ENCODE measurements at places on chromosomes 1 and 21. TPM values are rescaled to one million over a fixed set of nuclear protein-coding genes. Genes with fewer than 3 reads are reported as not detected.

DNA sequence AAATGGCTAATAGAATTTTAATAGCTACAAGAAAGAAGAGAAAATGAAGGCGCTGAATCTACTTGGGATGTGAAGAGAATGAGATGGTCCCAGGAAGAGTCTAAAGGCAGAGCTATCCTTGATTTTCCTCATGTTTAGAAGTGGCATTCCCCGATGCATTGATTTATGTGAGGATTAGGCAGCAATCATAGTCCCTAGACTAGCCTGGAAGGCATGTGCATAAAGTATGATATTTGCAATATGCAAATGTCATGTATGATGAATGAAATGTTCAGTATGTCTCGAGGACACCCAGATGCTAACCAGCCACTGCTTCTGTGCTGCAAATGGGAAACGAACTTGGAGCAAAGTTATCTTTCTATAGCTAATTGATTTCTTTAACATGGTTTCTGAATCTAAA is 641.5 kb upstream of the PLXNA2 start:
- H3K27me3 ChIP-seq: peaks cover 1% of the 10 kb centered on the region
- H3K4me3 ChIP-seq: no peak overlapping the region
- no peaks in the 10 kb centered on the region for H3K4me1 ChIP-seq
- no peak overlapping the region for H3K27ac ChIP-seq
- H3K36me3 ChIP-seq: no peaks in the 10 kb centered on the region

DNA sequence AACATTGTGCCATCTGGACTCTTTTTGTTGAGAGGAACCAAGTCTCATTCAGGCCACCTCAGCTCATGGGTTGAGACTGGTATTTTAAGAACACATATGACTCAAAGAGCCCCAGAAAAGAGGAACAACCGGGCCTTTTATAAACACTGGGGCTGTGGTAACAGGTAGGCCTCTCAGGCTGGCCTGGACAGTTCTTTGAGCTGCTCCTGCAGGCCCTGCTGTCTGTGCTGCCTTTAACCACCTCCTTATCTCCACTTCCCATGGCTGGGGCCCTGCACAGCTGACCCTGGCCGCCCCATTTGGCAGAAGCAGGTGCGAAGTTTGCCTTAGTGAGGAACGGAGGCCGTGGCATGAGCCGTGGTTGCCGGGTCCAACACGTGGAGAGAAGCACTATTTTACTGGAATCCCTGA is 163.3 kb downstream of the RHOU start:
- no peak overlapping the region for H3K4me3 ChIP-seq
- no peaks in the 10 kb centered on the region for H3K4me1 ChIP-seq

DNA sequence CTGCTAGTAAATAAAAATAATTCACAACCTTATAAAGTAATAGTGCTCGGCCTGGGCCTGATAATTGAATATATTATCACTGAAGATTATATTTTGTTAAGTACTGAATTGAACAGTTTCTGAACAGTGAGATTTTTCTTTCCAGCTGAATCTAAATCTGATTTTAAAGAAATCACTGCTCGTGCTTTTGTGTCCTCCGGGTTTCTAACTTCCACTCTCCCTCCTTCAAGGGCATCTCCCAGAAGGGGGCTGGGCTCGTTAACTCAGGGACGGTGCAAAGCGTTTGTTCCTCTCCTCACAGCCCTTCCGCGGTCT is 823 bp upstream of the KIF1B start:
- H3K36me3 ChIP-seq: no peaks in the 10 kb centered on the region
- H3K27ac ChIP-seq: peak overlapping the region; percentile 44
- peak overlapping the region; percentile 88 for H3K4me3 ChIP-seq
- no peaks in the 10 kb centered on the region for H3K27me3 ChIP-seq

DNA sequence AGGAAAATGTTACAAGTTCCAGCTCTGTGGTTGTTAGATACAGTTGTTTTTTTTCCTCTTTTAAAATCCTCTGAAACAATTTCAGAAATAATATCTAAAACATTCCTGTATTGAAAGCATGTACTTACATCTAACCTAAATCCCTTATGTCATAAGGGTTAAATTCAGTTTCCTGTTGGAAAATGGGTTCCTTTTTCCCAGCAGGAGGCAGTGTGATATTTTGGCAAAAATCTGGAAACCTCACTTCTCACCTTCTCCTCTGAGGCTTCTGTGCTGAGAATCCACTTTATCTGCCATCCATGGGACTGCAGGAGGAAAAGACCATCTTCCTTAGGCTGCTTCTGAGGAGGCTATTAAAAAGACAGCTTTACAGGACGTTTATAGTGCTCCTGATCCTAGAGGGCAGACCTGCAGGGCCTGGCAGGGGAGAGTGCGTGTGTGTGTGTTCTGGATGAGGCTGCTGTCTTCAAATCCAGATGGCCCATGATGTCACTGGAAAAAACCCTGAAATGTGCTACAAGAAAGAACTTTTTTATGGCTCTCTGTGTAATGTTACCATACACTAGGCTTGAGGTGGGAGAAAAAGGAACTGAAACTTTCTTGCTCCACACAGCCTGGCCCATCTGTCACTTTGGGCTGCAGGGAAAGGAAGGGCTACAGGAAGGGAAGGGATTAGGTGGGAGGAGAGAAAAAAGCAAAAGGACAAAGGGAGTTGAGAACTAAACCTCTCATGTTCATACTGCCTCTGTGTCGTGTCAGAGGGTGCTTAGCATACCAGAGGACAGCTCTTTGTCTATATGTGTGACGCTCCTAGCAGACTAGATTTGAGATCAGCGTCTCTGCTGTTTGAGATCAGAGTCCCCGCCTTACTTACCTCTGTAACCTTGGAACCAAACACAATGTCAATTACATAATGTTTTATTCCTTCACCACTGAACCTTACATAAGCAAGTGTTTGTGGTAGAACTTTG is 379.2 kb upstream of the SPAG17 start:
- H3K36me3 ChIP-seq: no peaks in the 10 kb centered on the region
- H3K27ac ChIP-seq: no peak overlapping the region
- no peaks in the 10 kb centered on the region for H3K27me3 ChIP-seq

DNA sequence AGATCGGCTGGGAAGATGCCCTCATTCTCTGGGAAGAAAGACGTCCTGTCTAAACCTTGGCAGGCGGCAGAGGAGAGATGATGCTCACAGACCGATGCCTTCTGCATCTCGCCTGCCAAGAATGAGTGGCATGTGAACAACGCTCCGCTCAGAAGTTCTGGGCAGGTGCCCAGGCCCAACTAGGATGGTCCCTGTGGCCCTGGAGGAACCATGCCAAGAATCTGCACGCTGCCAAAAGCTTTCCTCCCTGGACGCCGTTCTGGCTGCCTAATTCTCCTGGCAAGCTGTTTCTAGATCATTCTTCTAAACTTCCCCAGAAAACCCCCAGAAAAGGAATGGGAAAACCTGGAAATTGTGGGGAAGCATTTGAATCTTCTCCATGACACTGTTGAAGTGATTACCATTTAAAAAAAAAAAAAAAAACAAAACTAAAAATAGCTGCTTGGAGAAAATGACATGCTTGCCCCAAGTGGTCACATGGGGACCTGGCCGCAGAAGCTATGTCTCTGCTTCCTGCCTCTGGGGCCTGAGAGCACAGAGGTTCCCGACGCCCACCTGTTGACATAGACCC is 440.9 kb downstream of the PRDM2 start:
- H3K4me3 ChIP-seq: no peak overlapping the region
- H3K27me3 ChIP-seq: no peaks in the 10 kb centered on the region
- H3K36me3 ChIP-seq: no peaks in the 10 kb centered on the region
- H3K4me1 ChIP-seq: no peaks in the 10 kb centered on the region
- no peak overlapping the region for H3K27ac ChIP-seq
- no peak for DNase-seq

DNA sequence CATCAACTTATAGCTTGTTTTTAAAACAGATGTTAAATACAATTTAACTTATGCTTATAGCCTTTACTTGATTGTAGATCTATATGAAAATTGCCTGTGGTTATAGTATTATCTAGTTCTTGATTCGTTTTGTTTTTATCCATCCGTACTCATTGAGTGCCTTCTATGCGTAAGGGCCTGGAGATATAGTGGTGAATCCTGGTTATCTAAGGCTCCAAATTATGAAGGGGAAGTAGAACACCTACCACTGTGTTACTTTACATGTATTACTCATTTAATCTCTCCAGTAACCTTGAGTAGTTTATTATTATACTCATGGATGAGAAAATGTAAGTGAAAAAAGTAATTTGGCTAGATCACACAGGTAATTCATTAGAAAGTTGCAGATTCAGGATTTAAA is 121.8 kb downstream of the OSBPL9 start:
- no peak overlapping the region for H3K27ac ChIP-seq
- no peaks in the 10 kb centered on the region for H3K27me3 ChIP-seq
- H3K36me3 ChIP-seq: peaks cover 9% of the 10 kb centered on the region
- H3K4me3 ChIP-seq: no peak overlapping the region

DNA sequence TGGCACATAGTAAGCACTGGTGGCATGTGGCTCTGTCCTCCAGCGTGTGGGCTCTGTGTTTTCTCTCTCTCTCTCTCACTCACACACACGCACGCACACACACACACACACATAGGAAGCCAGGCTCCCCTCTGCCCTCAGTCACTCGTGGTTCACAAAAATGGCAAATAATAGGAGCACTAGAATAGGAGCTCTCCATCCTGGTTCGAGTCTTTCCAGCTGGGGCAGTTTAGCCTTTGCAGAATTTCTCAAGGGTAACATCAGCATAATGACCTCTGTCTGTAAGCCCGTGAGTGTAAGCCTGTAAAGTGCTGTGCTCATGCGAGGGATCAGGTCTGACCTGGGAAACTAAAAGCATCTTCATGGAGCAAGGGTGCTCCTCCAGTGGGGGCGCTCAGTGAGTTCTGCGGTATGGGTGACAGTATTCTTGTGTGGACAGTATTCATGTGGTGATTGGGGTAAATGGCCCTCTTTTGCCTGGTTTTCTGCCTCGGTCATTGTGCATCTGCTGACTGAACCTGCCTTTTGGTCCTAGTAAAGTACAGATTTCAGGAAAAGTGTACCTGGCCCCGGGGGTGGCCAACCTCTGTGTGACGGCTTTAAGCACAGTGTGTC is 842 bp upstream of the ZC3H12A start:
- H3K27ac ChIP-seq: peak overlapping the region; percentile 69
- peaks cover 36% of the 10 kb centered on the region for H3K36me3 ChIP-seq
- peaks cover 50% of the 10 kb centered on the region for H3K4me1 ChIP-seq

DNA sequence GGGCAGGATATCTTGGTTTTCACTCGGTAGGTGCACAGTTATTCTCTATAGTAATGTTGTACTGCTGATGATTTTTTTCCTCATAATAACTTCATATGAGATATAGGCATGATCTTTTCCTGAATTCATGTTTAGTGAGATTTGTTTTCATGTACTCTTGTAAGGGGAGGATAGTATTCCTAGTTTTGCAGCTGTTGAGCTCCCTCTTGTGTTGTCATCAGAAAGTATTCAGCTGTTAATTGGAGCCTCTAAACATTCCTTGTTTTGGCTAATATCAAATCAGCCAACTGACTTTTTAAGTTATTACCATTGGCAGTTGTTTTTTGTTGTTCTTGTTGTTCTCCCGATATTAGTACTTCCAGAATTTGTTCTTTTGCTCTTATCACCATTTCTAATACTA is 24.4 kb downstream of the OR10R2 start:
- no peak overlapping the region for H3K27ac ChIP-seq
- H3K4me3 ChIP-seq: no peak overlapping the region
- no peak for DNase-seq
- no peaks in the 10 kb centered on the region for H3K36me3 ChIP-seq

Gene CELF3
- not detected for total RNA-seq

DNA sequence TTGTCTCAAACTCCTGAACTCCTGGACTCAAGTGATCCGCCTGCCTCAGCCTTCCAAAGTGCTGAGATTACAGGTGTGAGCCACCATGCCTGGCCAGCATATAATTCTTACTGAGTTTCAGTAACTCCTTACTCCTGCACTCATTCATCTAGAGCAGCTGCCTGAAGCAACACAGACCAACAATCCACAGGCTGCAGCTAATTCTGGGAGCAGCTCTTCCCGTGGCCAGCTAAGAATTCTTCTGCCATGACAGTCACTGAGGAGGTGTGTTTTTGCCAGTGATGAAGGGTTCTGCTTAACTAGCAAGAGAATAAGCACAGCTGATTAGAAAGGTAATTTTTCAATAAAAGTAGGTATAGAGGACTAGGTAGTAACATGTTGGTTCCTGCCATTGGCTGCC is 5.4 kb downstream of the VTCN1 start:
- no peaks in the 10 kb centered on the region for H3K36me3 ChIP-seq
- H3K27ac ChIP-seq: no peak overlapping the region
- H3K4me1 ChIP-seq: no peaks in the 10 kb centered on the region
- peaks cover 19% of the 10 kb centered on the region for H3K27me3 ChIP-seq
- H3K4me3 ChIP-seq: no peak overlapping the region

DNA sequence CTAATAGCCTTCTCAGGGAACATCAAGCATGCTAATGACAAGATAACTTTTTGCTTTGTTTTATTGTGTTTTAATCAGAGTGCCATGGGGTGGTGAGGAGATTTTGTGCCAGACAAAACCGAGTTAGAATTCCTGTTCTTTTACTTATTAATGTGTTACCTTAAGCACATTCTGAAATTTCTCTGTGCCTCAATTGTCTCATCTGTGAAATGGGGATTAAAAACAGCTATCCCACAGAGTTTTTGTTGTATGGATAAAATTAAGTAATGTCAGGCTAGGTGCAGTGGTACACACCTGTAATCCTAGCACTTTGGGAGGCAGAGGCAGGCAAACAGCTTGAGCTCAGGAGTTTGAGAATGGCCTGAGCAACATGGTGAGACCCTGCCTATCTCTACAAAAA is 138.0 kb downstream of the PROX1 start:
- H3K4me3 ChIP-seq: no peak overlapping the region
- H3K4me1 ChIP-seq: no peaks in the 10 kb centered on the region
- DNase-seq: no peak

- no peak overlapping the region for H3K4me3 ChIP-seq
- DNase-seq: no peak
- H3K27ac ChIP-seq: no peak overlapping the region
Measured at GRCh38 chr21:42547001-42547905, 33.6 kb downstream of the SLC37A1 start.

Gene LCE2C
- total RNA-seq: not detected

GRCh38 chr1:76035053-76035452 is 39.5 kb upstream of the ST6GALNAC3 start:
- no peaks in the 10 kb centered on the region for H3K36me3 ChIP-seq
- no peaks in the 10 kb centered on the region for H3K4me1 ChIP-seq
- no peak overlapping the region for H3K27ac ChIP-seq
- DNase-seq: no peak

Gene ST3GAL3
- 14.2 TPM for total RNA-seq

Gene OR2G6
- not detected for total RNA-seq

Gene PHLDA3
- total RNA-seq: 9.0 TPM

Gene PHACTR4
- 24.8 TPM for total RNA-seq

GRCh38 chr1:91015794-91016550 is 5.9 kb downstream of the ZNF644 start:
- H3K36me3 ChIP-seq: peaks cover 43% of the 10 kb centered on the region
- H3K27me3 ChIP-seq: no peaks in the 10 kb centered on the region
- H3K4me3 ChIP-seq: no peak overlapping the region
- no peak for DNase-seq

Gene DIO1
- total RNA-seq: not detected

DNA sequence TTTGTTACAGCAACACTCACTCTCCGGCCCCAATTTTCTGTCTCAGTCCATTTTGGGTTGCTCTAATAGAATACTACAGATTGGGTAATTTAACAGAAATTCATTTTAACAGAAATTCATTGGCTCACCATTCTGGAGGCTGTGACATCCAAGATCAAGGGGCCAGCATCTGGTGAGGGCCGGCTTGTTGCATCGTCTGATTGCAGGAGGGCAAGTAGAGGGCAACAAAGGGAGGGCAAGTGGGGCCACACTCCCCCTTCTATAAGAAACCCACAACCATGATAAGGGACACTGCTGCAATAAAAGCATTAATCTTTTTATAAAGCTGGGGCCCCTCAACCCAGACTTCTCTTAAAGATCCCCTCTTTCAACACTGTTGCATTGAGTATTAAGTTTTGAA is 260.1 kb upstream of the TMPRSS15 start:
- no peak overlapping the region for H3K27ac ChIP-seq
- no peaks in the 10 kb centered on the region for H3K4me1 ChIP-seq
- no peak for DNase-seq
- H3K36me3 ChIP-seq: no peaks in the 10 kb centered on the region
